ENCODE measurements at places on chromosomes 1 and 21.

GRCh38 chr1:25682059-25682601 is 65.5 kb downstream of the MAN1C1 start:
- DNase-seq: no peak

- DNase-seq: peak; percentile 25
These were observed 44.6 kb upstream of the BCL9 start for GRCh38 chr1:147496571-147497210.

GRCh38 chr1:59738152-59738551 is 76.6 kb upstream of the HOOK1 start:
- peak; percentile 84 for DNase-seq

- no peak for DNase-seq
These were observed 20.8 kb downstream of the SLC45A1 start for GRCh38 chr1:8338526-8339202.

- DNase-seq: no peak
These were observed 402.6 kb upstream of the NFIA start for GRCh38 chr1:60679524-60680375.

DNA sequence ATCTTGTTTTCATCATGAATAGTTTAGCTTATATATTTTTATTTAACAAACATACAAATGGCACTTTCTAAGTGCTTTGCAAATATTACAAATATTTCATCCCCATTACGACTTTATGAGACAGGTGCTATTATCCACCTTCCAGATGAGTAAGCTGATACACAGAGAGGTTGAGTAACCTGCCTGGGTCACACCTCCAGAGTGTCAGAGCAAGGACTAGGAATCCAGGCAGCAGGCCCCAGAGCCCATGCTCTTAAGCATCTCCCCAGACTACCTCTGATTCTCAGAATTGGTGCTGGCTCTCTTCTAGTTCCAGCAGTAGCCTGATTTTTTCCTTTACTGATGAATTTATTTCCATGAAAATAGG is 40.0 kb downstream of the EPHB2 start:
- DNase-seq: no peak

DNA sequence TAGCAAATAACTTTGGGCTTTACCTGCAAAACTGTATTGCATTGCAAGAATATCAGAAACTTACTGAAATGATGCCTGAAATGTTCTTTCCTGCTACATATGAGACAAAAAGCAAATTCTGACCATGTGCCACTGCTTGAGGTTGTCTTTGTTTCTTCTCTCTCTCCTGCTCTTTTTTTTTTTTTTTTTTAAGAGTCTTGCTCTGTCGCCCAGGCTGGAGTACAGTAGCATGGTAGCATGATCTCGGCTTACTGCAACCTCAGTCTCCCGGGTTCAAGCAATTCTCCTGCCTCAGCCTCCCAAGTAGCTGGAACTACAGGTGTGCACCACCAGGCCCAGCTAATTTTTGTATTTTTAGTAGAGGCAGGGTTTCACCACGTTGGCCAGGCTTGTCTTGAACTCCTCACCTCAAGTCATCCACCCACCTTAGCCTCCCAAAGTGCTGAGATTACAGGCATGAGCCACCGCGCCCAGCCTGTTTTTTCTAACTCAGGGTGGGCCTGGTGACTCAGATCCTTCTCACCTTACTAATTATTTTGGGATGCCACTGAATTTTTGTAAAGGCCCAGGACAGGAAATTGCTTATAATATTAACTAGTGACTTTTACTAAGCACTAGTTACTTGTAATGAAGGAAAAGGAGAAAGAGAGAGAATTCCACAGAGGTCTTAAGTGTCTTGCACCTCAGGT is 35.9 kb downstream of the DNASE2B start:
- DNase-seq: no peak

- DNase-seq: no peak
These were observed 11.1 kb upstream of the SSX2IP start for GRCh38 chr1:84701376-84701775.

DNA sequence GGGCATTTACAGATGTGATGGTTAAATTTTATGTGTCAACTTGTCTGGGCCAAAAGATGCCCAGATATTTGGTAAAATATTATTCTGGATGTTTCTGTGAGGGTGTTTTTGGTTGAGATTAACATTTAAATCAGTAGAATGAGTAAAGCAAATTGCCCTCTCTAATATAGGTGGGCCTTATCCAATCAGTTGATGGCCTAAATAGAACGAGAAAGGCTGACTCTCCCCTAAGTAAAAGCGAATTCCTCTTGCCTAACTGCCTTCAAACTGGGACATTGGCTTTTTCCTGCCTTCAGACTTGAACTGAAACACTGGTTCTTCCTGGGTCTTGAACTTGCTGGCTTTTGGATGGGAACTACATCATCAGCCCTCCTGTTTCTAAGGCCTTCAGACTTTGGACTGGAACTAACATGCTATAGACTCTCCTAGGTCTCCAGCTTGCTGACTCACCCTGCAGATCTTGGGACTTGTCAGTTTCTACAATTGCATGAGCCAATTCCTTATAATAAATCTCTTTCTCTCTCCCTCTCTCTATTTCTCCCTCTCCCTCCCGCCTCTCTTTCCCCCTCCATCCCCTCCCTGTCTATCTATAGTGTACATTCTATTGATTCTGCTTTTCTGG is 10.2 kb upstream of the NAV1 start:
- DNase-seq: peak; percentile 53

DNA sequence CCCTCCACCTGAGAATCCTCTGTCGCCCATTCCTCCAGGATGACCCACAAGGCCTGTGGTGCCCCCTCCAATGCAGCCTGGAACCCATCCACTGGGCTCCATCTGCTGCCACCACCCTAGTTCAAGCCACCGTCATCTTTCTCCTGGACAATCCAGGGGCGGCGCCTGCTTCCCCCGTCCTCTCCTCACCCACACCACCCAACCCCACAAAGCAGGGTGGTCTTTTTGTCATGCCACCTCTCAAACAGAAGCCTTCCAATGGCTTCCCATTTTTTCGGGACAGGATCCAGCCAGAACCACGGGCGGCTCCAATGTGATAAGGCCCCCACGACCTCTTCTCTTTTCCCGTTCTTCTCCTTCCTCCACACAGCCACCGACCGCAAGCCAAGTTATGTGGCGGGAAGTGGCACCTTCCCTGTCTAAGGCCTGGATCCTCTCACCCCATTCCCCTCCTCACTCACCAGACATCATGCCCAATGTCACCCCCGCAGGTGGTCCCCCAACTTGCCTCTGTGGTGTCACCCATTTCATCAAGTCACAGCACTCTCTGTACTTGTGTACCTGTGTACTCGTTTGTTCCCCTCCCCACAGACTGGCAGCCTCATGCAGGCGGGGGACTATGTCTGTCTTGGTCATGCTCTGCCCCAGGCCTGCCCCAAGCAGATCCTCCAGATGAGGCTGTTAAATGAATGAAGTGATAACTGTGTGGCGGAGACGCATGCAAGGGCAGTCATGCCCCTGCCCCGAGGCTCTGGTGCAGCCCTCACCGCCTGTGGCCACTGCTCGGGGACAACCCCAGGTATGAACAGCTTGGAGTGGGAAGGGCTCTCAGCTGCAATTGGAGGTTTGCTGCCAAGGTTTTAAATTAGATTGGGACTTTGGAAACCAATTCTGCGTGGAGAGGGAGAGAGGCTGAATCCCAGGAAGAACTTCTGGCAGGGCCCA is 11.0 kb downstream of the UBXN11 start:
- DNase-seq: no peak

DNA sequence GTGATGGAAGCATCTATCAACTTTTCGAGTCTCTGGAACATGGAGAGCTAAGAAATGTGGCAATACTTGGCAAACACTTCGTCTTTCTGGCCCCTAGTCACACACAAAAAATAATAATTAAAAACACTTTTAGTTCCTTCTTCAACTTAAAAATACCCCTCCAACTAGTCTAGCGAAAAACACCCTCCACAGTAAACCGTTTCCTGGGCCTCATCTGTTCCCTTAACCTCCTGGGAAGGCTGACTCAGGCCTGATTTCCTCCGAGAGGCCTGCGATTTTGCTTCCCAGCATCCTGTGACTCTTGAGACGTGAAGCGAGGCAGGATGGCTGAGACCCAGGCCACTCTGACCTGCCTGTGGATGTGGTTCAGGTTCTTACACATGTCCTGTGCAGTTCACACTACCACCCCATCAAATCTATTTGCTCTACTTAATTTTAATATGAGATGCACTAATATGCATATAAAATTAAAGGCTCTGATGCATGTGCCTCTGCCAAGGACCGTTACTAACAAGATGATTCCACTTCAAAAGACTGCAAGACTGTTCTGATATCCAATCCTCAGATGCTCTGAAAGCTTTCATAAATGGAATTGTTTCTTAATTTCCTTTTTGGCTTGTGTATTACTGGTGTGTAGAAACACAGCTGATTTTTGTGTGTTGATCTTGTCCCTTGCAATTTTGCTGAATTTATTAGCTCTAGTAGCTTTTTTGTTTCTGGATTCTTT is 3.5 kb downstream of the NAV1 start:
- DNase-seq: peak; percentile 83

DNA sequence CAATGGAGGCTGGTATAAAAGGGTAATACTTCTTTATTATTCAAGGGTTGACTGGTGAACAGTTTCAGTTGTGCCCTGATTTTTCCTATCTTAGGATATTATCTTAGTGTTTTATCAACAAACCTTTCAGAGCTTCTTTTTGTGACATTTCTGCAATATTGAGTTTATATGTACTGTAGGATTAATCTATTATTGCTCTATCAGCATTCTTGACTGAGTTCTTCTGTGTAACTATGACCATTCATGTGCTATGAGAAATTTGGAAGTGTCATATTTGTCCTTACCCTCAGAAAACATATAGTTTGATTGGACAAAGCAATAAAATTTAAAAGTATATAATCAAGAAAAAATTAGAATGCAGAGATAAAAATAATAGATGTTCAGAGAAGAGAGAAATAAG is 25.5 kb upstream of the MRPS6 start:
- no peak for DNase-seq

DNA sequence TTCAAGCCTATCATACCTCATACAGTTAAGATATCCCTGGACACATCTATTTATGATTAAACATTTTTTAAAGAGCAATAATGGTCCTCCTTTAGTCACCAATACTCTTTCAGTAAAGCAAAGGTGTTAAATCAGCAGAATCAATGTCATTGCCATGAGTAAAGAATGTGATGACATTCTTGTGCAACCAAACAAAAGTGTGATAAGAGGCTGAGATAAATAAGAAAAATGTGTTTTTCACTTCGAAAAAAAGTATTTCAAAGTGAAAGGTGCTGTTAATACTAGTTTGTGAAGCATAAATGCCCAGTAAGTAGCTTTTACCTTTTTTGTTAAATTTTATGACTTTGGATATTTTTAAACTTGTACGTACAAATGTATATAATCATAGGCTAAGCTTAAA is 8.4 kb downstream of the SLC44A5 start:
- DNase-seq: no peak

DNA sequence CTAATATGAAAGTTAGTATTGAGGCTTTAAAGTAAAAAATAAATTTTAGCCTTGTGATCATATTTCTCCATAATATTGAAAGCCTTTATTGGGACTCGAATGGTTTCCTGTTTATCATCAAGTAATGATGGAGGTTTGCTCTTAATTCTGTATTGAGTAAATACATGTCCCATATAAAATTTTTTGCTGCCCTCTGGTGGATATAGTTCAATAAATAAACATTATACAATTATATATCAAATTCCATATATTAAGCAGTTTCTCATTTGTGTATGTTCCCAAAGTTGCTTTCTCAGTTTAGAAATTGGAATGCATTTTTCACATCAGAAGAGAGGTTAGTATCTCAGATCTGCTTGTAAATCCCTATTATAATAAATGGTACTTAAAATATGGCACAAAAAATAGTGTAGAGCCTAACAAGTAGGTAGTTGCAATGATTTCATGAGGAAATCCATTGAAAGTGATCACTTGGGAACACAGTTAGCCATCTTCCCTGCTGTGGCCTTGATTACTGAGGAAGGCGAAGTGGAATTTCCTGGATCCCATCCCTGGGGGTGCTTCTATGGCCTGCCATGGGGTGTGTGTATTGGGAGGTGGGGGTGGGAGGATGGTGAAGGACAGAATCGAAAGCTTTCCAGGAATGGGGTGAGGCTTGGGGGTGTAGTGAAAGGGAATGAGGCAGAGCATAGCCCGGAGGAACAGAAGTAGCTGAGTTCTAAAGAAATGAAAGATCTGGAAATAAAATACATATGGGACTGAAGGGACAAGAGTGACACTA is 84.1 kb upstream of the C21orf91 start:
- DNase-seq: peak; percentile 45

DNA sequence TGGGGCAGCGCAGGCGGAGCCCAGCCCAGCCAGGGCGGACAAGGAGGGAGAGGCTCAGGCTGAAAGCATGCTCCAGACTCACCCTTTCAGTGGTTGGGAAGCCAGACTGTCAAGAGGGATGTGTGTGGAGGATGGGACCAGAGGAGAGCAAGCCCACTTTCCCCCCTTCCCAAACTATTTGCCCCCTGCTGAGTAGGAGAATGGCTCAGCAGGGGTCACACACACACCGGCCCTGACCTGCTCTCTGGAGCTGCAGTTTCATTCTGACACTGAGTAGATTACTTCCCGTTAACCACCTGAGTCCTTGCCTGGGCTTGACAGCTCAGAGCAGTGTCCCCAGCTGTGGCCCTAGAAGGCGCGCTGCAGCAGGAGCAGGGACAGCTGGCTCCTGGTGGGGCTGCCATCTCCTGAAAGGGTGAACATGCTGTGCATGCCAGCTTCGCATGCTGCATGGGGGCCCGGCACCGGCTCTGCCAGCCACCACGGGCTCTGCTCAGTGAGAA is 51.6 kb upstream of the CNTN2 start:
- DNase-seq: no peak

- DNase-seq: no peak
These were observed 11.8 kb downstream of the RTCA start for GRCh38 chr1:100277866-100278265.

DNA sequence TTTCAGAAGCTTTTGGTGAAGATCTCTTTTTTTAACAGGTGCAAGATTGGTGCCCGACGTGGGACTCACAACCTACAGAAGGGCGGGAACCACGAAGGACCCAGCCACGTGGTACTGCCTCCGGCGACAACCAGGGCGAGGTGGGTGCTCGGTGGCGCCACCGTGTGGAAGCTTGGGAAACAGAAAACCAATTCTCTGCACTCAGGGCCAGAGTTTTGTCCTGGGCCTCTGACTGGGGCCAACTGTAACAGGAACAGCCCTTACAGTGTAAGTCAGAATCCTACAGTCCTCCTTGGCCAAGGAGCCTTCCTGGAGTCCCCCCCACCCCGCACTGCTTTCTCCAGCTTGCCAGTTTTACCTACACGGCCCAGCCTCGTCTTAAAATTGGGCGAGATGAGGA is 11.6 kb upstream of the S100A7A start:
- DNase-seq: no peak

DNA sequence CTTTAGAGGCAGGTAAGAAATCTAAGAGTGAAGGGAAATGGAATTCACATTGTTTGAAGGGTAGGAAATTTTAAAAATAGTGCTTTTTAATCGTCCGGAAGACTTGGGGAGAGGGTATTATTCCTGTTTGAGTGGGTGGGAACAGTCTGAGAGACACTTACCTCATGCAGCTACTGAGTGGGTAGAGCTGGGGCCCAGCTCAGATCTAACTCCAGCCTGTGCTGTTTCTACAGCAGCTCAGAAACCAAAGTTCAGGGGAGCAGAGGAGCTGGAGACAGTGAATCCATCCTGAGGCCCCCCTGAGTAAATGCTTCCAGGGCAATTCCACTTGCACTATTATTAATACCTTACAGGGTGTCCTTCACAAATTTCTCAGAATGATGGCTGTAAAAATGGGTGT is 63.8 kb downstream of the FGGY start:
- no peak for DNase-seq

Measured in AG10803 (cell line).